Hippocampal formation (tissue), 2 donors: ENCODE measurements at places on chromosomes 3 and 15.

GRCh38 chr15:48798319-48798718, 12.6 kb downstream of the CEP152 start:
- DNase-seq: no peak

DNA sequence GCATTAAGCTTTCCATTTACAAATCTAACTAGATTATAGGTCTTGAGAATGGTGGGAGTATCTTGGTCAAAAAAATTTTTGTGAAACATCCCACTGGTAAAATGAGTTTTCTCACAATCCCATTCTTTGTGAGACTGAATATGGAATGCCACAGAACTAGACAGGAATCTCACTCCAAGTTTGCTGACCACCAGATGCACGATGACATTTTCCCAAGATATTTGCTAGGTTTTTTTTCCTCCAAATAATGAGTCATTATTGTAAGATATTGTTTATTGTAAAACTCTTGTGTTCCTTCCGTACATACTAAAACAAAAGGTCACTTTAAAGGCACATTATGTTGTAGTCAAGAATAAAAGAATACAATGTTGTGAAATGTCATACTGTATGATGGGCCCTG, 53.9 kb downstream of the COPS2 start:
- no peak for DNase-seq

GRCh38 chr3:35745351-35745750, 106.0 kb downstream of the ARPP21 start:
- no peak for DNase-seq

DNA sequence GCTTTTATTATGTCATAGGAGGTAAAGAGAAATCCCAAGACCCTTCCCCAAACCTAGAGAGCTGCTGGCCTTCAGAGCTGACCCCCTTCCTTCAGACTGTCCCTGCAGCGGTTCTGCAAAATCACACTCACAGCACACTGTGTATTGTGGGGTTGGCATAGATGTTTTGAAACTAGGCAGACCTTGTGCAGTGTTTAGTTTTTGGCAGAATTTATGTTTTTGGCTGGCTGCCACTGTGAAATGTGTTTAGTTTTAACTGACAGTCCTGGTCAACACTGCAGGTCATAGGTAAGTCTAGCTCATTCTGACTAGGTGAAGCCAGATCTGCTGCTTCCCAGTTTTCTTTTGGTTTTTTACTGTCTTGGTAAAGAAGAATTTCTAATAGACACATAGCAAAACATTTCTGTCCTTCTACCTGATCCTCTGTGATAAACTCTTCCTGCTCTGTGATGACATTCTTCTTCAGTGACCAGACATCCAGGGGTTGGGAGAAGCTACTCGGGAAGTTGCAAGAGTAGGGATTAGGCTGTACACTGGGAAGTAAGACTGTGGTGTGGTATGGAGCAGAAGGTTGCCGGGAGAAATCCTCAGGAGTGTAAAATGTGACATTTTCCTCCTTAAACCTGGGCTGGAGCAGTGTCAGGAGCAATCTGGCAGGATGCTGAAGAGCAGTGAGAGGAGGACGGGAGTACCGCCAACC, 209.6 kb upstream of the MCTP2 start:
- no peak for DNase-seq

- peak; percentile 96 for DNase-seq
Measured at GRCh38 chr3:114848082-114848481, 299.0 kb downstream of the ZBTB20 start.

GRCh38 chr3:132652640-132653270, 6.9 kb downstream of the ACAD11 start:
- DNase-seq: no peak

- no peak for DNase-seq
Measured at GRCh38 chr15:87213626-87214025, 1042.9 kb downstream of the NTRK3 start.

GRCh38 chr3:127325629-127325961, 37.7 kb upstream of the PRR20G start:
- no peak for DNase-seq

- DNase-seq: no peak
Measured at GRCh38 chr3:11306817-11307589, 34.8 kb downstream of the ATG7 start.

DNA sequence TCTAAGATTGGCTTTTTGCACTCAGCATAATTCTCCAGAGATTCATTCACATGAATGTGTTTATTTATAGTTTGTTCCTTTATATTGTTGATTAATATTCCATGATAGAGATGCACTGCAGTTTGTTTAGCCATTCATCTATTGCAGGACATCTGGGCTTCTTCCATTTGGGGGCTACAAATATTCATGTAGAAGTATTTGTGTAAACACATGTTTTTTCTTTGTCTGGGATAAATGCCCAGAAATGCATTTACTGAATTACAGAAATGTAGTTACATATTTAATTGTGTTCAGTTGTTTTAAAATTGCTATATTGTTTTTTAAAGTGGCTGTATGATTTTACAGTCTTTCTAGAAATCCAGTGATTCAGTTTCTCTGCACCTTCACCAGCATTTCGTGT, 635.0 kb downstream of the ZIC1 start:
- no peak for DNase-seq

DNA sequence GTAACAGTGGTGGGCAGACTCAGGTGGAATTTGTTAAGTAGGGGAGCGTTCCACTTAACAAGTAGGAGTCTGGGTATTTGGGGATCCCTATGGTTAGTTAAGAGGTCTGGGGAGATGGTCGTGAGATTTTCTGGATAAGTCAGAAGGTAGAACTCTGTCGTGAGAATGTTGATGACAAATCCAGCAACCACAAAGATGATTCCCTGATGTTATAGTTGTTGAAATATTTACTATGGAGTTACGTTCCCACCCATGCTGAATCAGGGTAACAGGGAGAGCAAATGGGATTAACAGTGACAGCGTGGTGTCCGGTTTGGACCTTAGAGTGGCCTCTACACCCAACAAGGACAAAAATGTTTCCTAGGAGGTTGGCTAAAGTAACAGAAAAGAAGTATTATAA, 110.8 kb downstream of the MFSD1 start:
- DNase-seq: no peak

DNA sequence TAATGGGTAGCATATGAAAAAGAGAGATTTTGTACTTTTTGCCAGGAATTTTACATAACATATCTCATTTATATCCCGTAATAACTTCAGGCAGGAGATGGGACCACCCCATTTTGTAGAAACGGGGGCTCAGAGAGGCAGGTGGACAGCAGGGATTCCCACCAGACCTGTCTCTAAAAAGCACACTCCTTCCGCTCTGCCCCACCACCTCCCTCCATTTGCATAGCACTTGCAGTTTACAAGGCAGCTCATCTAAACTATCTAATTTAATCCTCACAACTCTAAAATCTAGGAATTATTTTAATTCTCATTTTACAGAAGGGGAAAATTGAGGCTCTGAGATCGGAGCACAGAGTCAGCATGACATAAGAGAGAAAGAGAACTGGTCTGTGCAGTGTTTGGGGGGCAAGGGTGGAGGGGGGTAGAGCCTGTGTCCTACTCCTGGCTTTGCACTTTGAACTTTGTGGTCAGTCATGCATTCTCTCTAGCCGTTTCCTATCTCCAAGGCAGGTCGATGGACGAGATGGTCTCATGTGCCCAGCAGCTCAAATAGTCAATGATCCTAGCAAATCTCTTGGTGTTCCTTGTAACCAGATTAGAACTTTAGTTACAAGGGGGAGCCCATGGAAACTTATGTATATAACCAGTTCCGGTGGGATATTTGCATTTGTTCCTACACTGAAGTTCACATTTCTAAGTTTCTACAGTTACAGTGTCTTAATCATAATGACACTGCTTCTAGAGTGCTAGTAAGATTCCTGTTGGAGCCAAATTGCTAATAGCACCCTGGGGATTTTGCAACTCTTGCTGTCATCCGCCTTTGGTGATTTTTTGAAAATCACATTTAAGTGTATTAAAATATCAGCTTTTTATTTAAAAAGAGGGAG, 18.6 kb downstream of the CRYGS start:
- no peak for DNase-seq

DNA sequence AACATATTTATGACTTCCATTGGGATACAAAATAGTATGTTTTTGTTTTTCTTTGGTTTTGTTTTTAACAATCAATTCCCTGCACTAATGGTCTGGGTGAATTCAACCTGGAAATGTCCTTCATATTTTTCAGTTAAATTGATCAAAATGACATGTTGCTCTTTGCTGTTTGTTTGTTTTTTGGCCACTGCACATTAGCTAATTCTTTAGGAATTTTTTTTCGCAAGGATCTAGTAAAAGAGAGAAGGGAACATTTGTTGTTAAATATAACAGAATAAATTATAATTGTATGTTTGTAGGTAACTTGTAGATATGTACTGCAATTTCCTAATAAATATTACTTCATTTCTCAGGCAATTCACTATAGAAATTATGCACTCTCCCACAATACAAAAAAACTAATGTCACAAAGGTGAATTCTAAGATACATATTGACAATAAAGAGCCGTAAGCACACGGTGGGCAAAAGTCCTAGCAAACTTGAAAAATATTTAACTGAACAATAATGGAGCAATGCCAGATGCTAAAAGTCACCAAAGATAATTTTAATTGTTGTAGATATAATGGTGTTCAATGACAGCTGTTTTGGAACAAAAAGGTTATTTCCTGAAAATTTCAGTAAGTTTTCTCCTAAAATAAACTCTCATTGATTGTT, 21.4 kb upstream of the PPARG start:
- no peak for DNase-seq

DNA sequence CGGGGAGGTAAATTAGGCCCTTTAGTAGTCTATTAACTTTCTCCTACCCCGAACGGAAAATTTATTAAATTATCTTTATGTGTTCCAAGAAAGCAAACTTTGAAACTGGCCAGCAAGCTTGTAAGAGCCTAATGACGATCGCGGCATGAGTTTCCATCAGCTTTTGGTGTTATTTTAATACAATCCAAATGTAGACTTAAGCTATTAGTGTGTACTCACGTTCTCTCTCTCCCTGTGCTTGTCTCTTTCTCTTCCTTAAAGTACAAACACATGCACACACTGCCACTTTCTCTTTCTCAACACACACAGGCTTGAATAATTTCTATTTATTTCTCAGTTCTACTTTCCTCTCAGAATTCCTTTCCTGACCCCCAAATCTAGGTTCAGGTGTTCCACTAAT, 108.8 kb upstream of the MME start:
- no peak for DNase-seq

- DNase-seq: no peak
Measured at GRCh38 chr3:115772951-115773350, 149.6 kb downstream of the GAP43 start.

- DNase-seq: no peak
Measured at GRCh38 chr15:35393398-35393797, 152.6 kb downstream of the DPH6 start.

- no peak for DNase-seq
Measured at GRCh38 chr3:43034200-43034599, 55.1 kb downstream of the GASK1A start.

GRCh38 chr15:95304947-95305400, 1025.5 kb upstream of the NR2F2 start:
- DNase-seq: no peak

DNA sequence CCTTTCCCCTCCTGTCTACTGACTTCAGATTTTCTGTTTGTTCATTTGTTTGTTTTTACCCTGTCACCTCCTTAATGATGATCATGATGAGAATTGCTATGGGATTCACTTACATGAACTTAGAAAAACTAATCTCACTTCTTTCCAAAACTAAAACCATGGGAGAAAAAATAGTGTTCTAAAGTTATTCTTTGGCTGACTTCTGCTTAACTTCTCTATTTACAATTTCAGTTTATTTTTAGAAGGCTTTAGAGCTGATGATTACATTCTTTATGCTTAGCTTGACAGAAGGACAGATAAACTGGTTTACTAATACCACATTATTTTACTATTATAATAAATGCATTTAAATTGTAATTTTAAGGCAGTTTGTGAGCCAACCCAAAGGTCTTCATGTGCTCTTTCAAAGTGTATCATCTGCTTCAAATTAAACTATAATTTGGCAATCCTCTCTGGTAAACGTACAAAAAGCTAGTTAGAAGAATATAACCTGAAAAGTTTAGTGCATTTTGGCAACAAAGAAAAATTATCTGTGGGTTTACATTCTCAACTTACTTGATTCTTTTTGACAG, 676.8 kb upstream of the UBE2E2 start:
- no peak for DNase-seq

- no peak for DNase-seq
Measured at GRCh38 chr15:99707473-99708270, 25.6 kb downstream of the LYSMD4 start.

DNA sequence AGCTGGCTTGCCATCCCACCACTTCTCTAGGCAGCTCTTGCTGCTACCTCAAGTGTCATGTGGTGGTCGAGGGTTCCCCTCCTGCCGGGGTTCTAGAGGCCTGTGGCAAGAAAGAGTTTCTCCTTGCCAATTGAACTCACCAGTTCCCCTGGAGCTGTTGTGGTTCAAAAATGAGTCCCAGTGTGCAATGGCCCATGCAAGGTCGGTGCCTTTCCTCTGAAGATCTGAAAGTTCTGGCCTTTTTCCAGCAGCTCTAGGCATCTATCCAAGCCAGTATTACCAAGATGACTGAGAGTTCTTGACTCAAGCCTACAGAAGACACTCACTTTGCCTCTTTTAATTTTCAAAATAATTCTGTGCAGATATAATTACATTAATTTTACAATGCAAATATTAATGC, 163.6 kb downstream of the KCNMB2 start:
- no peak for DNase-seq

DNA sequence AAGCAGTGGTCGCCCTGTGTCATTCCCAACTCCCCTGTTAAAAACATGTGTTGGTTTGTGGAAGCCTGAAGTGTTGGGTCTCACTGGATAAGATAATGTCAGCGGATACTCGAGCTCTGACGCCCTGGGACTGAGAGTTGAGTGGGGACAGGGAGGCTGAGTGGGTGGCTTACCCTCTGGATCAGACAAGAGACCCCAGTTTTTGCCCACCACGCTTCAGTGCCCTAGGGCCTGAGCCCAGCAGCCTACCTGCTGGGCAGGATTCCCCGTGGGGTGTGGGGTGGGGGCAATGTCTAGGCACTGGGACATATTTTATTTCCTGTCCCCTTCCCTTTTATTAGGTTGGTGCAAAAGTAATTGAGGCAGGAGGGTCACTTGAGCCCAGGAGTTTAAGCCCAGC, 75.0 kb downstream of the SMAD6 start:
- DNase-seq: no peak

DNA sequence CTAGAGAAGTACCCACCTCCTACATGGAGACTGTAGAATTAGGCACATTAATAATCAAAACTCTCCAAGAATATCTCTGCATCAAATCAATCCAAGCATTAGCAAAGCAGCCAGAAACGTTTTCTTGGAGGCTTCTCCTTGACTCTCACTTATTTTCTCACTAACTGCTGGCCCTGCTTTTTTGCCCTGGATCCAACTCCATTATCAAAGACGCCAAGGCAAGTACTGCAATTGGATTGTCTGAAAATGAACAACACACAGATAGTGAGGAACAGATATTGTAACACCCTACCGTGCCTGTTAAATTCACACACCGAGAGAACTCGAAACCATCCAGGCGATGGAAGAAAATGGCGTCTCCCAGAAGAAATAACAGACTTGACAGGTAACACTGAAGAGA, 256.2 kb upstream of the MDFIC2 start:
- no peak for DNase-seq

GRCh38 chr3:117201901-117202774, 492.6 kb downstream of the TUSC7 start:
- DNase-seq: no peak
